ENCODE measurements at places on chromosomes 11 and 22.

DNA sequence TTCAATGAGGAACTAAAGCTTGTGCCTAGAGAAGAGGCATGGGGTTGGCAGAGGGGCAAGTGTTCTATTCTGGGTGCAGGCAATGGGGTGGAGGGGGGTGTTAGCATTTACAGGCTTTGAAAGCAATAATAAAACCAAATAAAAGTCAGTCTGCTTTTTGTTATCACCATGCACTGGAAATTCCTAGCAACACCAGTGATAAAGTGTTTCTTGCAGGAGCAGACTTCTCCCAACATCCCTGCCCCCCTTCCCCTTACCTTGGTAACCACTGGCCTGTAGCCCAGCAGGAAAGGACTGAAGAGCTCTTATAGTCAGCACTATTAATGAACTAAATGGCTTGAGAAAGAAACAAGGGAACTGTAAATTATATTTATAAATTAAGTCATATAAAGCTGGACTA is 65.2 kb upstream of the SESN3 start:
- no peak for DNase-seq

- DNase-seq, result no peak
Observed at GRCh38 chr11:61145228-61146005, 15.8 kb downstream of the VPS37C start.

DNA sequence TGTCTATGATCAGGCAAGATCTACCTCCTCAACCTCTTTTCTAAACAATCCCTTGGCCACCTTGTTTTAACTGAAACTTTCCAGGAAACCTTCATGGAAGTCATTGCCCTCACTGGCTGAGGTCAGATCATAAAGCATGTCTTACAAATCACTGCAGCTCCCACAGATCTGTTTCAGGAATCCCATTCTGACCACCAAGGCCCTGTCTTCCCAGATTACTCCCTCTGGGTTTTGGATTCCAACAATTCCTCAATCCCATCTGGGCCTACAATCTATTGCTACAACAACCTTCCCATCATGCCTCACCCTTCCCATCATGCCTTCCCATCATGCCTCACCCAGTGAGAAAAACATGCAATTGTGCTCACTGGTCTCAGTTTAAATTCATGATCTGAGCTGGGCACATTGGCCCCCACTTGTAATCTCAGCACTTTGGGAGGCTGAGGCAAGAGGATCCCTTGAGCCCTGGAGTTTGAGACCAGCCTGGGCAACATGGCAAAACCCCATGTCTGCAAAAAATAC is 15.9 kb downstream of the ADAMTS15 start:
- no peak for DNase-seq

- DNase-seq, result no peak
Observed at GRCh38 chr11:71265559-71266092, 13.2 kb upstream of the SHANK2 start.

DNA sequence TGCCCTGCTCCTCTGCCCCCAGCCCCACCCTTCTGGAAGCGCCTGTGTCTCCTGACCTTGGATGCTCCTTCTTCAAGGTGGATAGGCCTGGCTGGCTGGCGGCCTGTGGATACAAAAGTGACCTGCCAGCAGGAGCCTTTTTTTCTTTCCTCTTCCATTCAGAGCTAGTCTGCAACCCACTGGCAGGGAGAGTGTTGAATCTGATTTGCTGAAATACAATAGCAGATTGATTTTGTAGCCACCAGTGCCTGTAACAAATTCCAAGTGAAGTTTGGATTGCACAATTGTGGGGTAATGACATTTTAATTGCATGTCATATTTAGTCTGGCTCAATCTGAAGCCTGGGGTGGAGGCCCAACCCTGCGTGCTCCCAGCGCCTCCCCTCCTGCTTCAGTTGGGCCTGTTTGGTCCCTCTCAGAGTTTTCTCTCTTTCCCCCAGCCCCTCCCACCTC is 97.2 kb downstream of the GRIK4 start:
- no peak for DNase-seq

GRCh38 chr11:124872741-124873140 is 7.5 kb downstream of the ROBO3 start:
- DNase-seq, result no peak

- no peak for DNase-seq
Observed at GRCh38 chr11:17736579-17736893, 2.0 kb downstream of the KCNC1 start.

DNA sequence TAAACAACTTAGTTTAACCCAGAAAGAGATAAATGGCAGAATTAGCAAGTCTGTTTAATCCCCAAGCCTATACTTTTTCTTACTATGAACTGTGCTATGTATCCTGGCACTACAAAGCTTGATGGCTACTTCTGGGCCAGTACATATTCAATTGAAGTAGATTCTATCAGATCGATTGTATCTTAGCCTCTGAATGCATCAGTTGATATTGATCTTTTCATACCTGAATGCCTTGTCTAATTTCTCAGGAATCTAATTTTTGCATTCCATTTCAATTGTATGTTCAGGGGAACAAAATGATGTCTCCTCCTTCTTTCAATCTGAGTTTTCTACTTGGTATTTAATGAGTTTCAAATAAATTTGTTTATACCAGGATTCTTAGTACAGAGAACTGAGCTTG is 1137.9 kb downstream of the LRRC4C start:
- no peak for DNase-seq
